Activated CD4-positive, alpha-beta T cell treated with anti-CD3 and anti-CD28 coated beads, Interleukin-2, amount 10 ng/mL, durations not matched to agents 7 days and 5 days (primary cell): ENCODE measurements at places on chromosomes 16 and 17. TPM values are rescaled to one million over a fixed set of nuclear protein-coding genes. Genes with fewer than 3 reads are reported as not detected.

DNA sequence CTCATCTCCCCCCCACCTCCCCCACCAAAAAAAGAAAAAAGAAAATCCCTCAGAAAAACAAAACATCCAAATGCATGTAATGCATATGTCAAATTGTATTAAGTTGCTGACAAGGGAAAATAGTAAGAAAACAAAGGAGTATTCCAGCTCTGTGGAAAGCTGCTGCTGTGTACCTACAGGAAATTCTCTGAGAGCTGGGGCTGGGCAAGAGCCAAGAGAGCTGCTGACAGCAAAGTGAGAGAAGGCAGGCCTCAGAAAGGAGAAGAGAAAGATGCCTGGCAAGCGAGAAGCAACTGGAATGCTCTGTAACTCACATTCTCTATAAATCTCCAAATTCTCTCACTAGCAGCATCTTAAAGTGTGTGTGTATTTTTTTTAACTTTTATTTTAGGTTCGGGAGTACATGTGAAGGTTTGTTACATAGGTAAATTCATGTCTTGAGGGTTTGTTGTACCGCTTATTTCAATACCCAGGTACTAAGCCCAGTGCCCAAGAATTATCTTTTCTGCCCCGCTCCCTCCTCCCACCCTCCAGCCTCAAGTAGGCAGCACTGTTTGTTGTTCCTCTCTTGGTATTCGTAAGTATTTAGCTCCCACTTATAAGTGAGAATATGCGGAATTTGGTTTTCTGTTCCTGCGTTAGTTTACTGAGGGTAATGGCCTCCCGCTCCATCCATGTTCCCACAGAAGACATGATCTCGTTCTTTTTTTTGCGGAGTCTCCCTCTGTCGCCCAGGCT lies 24.4 kb downstream of the CNTROB start:
- no peak for DNase-seq

DNA sequence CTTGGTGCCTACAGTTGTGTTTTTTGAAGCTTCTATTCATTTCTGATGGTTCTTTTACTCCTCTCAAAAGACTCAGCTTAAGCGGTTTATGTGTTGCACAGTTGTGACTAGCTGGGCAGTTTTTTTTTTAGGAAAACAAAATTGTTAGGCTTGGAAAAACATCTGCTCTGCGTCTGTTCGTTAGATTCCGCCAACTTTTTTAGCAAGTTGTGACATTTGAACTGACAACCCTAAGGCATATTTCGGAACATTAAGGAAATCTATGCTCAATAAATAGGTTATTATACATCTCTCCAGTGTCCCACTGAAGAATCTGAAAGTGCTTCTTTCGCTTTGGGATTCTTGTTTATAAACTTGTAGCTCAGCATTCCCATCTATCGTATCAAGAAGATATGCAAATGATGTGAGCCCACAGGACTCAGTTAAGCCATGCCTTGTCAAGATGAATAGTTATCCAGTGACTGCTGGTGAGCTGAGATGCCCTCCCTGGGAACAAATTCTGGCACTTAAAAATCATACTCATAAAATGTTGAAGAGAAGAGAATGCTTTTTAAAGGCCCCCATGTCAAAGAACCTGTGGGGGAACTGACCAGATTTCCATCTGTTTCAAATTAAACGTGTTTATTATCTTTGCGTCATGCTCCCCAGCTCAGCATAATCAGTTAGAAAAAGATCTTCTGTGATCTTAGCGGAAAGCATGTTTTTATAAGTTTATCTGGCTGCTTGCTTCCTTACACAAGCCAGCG lies 109.0 kb upstream of the FAM20A start:
- DNase-seq: no peak

DNA sequence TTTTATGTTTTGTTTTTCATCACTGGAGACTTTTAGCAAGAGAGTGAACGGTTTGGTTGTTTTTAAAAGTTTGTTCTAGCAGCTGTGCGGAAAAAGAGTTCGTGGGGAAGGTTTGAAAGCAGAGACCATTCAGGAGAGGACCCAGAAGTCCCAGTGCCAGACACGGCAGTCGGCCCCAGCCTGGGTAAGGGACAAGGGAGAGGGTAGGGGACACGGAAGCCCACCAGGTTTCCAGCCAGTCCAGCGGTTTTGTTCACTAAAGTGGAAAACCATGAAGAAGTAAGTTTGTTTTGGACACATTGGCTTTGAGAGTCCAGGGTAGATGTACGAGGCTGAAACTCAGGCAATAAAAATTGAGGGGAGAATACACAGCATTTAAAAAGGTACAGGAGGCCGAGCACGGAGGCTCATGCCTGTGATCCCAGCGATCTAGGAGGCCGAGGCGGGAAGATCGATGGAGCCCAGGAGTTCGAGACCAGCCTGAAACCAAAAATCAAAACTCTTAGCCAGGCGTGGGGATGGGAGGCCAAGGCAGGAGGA lies 56.8 kb upstream of the RPH3AL start:
- no peak for DNase-seq

- DNase-seq: no peak
Measured at GRCh38 chr16:50428116-50428515, 59.3 kb upstream of the BRD7 start.

Gene PITPNM3
- total RNA-seq: 0.33 TPM

DNA sequence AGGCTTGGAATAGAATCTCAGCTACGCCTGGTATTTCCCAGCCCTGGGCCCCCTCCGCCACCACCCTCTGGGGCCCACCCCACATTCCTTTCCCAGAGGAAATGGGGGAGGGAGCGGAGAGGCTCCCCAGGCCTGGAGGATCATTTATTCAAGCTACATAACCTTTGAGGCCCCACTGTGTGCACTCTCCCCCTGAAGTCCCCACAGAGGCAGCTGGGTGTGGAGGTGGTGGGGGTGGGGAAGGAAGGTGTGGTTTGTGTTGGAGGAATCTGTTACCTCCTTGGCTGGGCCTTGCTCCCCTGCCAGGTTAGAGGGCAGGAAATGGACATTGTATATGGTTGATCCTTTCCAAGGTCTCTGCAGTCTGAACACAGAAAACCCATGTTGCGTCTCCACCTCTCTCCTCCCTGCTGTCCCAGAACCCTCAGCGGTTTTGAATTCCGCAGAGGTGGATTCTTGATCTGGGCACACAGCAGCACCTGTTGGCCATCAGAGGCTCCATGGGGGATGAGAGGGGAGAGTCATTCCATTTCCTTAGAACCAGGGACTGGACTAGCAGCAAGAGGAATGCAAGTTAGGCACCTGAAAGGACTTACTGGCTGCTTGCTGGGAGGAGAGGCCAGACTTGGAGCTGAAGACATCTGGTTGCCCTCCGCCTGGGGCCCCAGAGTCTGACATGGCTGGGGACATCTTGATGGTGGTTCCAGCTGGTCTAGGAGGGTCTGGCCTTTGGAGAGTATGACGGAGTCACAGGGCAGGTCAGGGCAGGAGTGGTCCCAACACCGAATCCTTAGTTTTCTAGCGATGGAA lies 23.0 kb downstream of the ARHGAP23 start:
- no peak for DNase-seq
